ENCODE measurements at places on chromosomes 6 and 20. TPM values are rescaled to one million over a fixed set of nuclear protein-coding genes. Genes with fewer than 3 reads are reported as not detected.

Gene MEP1A
- total RNA-seq = not detected

DNA sequence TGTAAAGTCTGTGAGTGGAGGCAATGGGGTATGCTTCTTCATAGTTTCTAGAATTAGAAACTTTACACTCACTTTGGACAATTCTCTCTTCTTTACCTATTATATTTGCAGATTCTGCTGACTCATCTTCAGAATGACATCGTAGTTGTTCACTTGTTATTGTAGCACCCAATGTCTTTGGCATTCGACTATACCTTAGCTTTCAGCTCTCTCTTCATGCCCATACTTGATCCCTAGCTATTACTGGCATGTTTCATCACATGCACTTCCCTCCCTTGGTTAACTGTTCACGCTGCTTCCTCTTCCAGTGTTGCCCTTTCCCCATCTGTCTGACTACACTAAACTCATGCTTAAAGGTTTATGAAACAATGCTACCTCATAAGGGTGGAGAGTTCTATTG, 298.1 kb upstream of the TCF21 start:
- DNase-seq = no peak

GRCh38 chr6:164347455-164347854, 932.9 kb downstream of the QKI start:
- DNase-seq = no peak

- no peak for DNase-seq
These were observed 39.0 kb upstream of the PTPN1 start for GRCh38 chr20:50471231-50471630.

Gene KHDC1L
- not detected for total RNA-seq

DNA sequence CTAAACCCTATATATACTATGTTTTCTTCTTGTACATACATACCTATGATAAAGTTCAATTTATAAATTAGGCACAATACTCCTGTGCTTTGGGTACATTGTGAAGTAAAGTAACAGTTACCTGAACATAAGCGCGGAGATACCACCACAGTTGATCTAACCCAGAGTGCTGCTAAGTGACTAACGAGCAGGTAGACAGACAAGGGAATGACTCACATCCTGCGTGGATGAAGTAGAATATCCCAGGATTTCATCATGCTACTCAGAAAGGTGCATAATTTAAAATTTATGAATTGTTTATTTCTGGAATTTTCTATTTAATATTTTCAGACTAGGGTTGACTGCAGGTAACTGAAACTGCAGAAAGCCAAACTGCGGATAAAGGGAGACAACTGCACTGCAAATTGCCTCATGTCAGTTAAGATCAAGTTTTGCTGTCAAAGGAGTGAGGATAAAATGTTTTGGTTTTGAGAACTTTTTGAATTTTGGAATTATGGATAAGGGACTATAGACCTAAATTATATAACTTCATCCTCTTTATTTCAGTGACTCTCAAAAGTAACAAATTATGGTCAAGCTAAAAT, 14.4 kb downstream of the MKKS start:
- DNase-seq = no peak

DNA sequence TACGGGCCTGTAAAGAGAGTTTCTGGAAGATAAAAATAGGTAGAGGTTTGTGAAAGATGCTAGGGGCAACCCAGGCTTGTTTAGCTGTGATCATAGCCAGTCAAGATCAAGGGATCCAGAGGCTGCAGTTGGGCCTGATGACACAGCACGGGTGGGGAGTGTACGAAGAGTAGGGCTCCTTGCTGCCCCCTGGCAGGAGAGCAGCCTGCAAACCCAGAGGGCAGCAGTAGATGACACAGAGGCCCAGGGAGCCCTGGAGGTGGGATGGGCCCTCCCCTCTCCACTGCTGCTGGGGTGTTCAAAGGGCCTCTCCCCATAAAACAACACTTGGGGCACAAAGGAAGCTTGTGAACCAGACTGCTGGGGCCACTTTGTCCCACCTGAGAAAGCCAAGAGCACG, 47.2 kb downstream of the VEGFA start:
- no peak for DNase-seq
